GM23248 (cell line): ENCODE measurements at places on chromosomes 7 and 10.
A peak's percentile ranks its signal among the peaks of the same experiment; 100 is the strongest.

GRCh38 chr7:150466477-150466876 lies 16.0 kb downstream of the GIMAP8 start:
- no peak for DNase-seq

GRCh38 chr7:8615019-8615418 lies 181.6 kb downstream of the NXPH1 start:
- DNase-seq: no peak

- no peak for DNase-seq
Measured at GRCh38 chr7:23925088-23925487, 215.1 kb downstream of the STK31 start.

- DNase-seq: no peak
Measured at GRCh38 chr7:107972941-107973376, 30.0 kb downstream of the LAMB1 start.

DNA sequence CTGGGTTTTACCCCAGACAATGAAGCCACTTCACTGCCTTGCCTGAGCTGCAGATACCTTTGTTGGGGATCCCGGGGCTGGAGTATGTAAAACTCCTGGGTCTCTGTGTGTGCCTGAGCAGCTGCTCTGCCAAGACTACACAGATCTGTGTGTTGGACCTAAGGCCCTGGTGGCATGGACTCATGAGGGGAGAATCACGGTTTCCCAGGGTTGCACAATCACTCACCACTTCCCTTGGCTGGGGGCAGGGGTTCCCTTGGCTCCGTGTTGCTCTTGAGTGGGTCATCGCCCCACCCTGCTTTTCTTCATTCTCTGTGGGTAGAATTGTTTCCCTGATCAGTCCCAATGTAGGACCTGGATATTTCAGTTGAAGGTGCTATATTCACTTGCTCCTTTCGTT lies 13.9 kb upstream of the TBATA start:
- peak; percentile 61 for DNase-seq

DNA sequence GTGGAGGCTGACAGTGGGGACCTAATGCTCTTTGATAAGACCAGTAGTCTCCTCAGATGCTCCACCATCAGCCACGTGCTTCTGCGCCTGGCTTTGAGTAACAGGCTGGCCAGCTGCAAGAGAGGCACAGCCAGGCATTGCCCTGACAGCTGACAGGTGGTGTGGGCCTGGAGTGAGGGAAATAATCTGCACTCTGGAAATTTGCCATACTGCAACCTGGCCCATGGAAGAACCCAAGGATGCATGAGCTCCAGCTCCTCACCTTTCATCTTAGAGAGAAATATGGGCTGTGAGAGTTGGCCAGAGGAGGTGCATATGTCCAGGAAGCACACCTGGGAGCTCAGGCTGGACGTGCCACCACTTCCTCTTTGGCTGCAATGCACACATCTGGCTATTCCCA lies 118.9 kb downstream of the PLXDC2 start:
- DNase-seq: no peak

DNA sequence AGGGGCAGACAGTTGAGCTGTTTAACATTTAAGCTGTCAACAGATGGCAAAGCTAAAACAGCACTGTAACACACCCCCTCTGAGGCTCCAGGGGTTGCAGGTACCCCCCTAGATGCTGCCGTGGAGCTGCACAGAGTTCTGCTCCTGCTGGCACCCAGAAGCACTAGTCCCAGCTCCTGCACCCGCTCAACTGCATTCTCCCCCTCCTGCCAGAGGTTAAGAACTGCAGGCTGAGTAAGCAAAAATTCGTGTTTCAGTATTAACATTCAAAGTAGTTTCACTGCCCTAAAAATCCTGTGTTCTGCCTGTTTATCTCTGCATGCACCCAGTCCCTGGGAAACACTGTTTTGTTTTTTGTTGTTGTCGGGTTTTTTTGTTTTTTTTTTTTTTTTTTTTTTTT lies 790.8 kb upstream of the KCND2 start:
- peak; percentile 13 for DNase-seq
